ENCODE measurements at places on chromosomes 5 and 9. TPM values are rescaled to one million over a fixed set of nuclear protein-coding genes. Genes with fewer than 3 reads are reported as not detected.

- DNase-seq = no peak
Measured at GRCh38 chr9:28616310-28616709, 1043.0 kb upstream of the C9orf72 start.

- no peak for DNase-seq
Measured at GRCh38 chr5:73256862-73257261, 83.9 kb downstream of the TMEM174 start.

- DNase-seq = no peak
Measured at GRCh38 chr5:157456301-157456700, 3.7 kb upstream of the NIPAL4 start.

GRCh38 chr5:39442991-39443390 lies 18.2 kb upstream of the DAB2 start:
- DNase-seq = no peak

Gene SGCD
- polyA plus RNA-seq = 72.6 TPM

Data from muscle of leg (tissue), 16 donors.